Fibroblast of villous mesenchyme (primary cell): ENCODE measurements at places on chromosomes 4 and X. TPM values are rescaled to one million over a fixed set of nuclear protein-coding genes. Genes with fewer than 3 reads are reported as not detected.

EVC gene
- total RNA-seq = 35.0 and 54.4 TPM in 2 replicates

TCP11X2 gene
- total RNA-seq = not detected in 2 replicates

DNA sequence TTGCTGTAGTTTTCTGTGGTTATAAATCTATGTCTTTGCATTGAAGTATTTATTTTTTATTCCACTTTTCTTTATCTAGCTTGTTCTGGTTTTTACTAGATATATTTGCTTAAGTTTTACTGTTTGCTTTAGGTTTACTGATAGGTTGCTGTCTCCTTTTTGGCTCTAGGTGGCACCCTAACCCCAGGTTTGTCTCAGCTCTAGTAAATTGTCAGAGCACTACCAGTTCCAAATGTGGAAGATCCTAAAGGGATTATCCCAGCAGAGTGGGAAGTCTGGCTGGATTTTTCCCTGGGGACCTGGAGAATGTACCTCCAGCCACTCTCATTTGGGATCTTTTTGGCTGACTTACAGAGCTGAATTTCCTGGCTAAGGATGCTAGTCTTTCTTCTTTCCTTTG, 106.1 kb downstream of the PBDC1 start:
- peak; percentile 56 for DNase-seq

NEXMIF gene
- total RNA-seq = not detected in 2 replicates

DNA sequence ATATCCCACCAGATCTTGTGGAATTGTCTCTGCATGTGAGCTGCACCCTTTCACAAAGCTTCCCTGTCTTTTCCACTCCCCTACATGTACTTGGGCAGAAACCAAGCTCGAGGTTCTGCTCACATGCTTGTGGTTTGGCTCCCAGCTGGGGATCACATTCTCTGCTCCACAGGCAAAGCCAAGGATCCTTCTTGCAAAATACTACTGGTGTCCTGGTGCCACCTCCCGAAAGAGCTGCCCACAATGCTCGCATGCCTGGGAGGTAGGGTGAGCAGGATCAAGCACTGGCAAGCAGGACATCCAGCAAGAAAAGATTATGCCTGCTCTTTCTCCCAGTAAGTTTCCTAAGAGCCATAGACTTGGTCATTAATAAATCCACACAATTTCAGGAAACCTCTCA, 45.1 kb upstream of the PPARGC1A start:
- peak; percentile 86 for DNase-seq

DNA sequence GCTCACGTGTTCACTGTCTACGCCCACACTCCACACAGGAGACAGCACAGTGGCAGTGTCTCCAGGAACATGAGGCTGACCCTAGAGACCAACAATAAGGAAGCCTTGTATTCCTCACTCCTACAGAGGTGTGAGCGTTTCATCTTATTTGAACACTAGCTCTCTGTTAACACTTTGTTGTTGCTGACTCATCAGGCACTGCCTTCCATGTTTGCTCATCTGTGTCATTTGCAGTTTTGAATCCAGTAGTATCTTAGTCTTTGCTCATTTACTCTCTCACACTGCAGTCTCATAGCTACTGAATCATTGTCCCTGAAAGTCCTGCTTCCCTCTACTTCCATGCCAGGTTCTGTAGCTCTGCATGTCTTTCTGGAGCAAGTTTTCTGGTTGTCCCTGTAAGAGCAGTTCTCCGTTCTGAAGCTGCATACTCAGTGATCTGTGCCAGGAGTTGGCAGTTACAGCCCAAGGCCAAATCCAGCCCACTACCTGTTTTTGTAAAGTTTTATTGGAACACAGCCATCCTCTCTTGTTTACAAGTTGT, 80.3 kb upstream of the DCLK2 start:
- DNase-seq = peak; percentile 32

DNA sequence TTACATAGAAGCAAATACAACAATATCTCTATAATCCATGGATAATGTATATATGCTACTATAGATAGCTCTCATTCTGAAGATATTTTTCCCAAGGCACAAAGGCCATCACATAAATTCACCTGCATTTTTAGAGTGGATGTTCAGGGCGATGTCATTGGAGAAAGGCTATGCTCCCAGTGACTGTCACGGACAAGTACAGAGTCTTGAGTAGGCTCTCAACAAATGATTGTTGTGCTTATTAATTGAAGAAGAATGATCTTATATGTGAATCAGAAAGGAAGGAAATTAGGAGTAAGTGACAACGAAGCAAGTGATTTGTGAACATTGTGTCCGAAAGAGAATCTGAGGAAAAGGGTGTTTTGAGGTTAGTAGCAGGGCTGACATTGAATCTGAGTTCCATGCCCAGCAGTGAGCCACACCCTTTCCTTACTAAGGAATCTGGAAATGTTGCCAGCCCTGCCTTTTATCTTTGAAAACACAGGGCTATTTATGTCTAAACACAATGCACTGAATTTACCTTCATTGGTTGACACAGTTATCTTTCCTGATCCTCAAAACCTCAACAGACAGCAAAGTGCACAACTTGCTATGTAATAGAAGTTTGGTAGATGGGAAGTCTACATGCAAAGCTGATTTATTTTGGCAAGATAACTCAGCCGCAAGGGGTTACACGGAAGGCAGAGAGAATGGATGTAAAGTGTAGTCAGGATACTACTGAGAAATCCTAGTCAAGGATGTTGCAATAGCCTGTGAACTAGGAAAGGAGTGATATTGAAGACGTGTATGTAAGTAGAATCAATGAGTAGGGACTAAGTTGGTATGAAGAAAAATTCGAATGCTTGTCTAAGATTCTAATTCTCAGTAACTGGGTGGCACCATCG, 50.4 kb downstream of the SORBS2 start:
- peak; percentile 43 for DNase-seq

AMTN gene
- not detected in 2 replicates for total RNA-seq

DNA sequence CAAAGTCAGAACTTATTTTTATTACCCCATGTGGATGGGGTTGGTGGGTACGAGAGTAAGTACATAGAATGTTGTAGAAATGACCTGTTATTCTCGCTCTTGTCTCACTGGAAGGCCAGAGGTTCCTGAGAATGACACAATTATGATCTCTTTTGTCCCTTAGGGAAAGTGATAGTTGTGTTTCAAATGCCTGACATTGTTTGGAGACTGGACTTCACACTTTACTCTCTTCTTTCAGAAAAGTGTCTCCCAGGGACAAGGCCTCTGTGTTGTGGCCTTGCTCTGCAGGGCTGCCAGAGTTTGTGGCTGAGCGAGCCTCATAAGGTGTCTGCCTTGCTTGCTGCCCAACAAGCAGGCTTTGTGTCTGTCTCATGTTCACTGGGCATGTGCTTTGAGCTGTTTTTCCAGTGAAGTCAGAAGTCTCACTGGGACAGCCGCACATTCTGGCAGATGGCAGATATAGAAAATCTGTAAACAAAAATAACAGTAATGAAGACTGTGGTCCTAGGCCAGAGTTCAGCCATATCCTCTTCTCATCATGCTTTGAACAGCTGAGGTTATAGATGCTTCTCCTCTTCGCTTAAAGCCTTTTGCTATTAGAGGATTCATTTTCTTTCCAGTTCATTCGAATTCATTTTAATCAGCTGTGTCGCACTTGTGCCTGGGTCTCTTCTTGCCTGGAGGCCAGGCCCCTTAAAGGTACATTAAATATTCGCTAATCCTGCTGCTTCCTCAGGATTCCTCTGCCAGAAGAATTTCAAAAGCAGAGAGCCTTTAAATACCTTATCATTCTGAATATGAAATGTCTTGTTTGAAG, 14.4 kb downstream of the PPEF1 start:
- DNase-seq = no peak
